RWPE1 (cell line): ENCODE measurements at places on chromosomes 16 and 17.

GRCh38 chr17:35797370-35797769 lies 1.9 kb upstream of the MMP28 start:
- DNase-seq: no peak

DNA sequence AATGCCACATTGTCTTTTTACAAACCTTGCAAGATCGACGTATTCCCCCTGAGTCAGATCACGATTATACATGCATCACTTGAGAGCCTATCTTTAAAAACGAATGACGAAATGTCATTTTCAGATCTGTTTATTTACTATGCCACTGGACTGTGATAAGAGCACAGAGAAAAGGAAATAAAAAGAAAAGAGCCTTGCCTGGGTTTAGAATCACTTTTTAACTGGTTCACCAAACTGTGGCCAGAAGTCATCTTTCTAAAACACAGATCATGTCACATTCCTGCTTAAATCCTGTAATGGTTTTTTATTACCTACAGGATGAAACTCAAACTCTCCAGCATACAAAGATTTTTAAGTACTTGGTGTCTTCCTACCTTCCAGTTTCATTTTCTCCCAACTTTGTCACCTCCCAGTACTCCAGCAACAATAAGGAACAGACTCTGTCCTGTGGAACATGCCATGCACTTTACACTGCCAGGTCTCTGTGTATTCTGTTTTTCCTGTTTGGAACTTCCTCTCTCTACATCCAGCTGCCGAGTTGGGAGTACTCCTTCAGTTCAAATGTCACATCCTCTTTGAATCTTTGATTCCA lies 91.5 kb downstream of the SNX11 start:
- DNase-seq: no peak

- DNase-seq: no peak
Observed at GRCh38 chr17:39555368-39555767, 52.4 kb downstream of the NEUROD2 start.

DNA sequence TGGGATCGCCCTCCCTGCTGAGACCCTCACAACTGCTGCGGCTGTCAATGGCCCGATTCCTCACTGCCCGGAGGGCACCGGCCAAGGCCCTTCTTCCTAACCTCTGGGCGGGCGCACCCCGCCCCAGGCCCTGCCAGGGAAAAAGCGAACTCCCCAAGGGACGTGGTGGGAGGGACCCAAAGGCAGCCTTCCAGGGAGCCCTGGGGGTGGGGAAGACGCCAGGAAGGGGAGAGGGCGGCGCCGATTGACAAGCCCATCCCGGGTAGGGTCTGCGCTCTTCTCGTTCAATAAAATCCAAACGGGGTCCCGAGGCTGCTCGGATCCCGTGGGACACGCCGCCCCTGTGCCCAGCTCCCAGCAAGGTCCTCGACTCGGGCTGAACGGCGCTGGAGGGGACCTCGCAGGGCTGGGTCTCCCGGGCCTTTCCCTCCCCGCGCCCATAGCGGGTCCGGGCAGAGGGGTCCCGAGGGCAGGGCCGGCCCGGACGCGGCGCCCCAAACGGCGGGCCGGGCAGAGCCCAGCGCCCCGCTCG lies 416 bp downstream of the KIFC3 start:
- DNase-seq: no peak

DNA sequence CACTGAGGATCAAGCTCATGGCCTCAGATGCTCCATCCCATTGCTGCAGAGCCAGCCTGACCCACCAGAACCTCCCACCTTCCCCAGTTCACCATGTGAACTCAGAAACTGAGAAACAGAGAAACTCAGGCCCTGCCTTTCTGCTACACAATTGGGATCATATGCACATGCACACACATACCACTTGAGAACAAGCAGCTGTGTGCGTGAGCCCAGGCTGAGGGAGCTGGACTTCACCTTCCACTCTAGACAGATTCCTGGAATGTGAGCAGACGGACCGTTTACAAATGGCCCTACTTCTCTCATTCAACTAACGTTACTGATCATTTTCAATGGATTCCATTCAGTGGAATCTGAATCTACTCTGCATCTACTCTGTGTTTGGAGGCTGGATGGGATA lies 1.7 kb upstream of the SPEM2 start:
- no peak for DNase-seq

DNA sequence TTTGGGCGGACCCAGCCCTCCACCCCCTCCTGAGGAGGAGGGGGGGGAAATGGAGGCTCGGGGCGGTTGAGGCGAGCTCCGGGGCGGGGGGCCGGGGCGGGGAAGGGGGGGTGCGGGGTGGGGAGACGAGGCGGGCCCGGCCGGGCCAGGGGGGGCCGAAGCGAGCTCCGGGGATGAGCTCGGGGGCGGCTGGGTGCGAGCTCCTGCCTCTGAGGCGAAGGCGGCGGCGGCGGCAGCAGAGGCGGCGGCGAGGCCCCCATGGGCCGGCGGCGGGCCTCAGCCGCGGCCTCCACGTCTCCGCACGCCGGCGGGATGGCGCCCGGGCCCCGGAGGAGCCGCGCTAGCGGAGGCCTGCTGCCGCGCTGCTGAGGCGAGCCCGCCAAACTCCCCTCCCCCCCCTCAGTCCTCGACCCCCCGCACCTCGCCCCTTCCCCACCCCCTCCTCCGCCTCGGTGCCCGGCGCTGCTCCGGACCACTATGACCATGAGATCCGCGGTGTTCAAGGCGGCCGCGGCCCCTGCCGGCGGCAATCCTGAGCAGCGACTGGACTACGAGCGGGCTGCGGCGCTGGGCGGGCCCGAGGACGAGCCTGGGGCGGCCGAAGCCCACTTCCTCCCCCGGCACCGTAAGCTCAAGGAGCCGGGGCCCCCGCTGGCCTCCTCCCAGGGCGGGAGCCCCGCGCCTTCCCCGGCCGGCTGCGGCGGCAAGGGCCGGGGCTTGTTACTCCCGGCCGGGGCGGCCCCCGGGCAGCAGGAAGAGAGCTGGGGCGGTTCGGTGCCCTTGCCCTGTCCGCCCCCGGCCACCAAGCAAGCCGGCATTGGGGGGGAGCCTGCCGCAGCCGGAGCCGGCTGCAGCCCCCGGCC lies 596 bp downstream of the MSL1 start:
- peak; percentile 69 for DNase-seq

DNA sequence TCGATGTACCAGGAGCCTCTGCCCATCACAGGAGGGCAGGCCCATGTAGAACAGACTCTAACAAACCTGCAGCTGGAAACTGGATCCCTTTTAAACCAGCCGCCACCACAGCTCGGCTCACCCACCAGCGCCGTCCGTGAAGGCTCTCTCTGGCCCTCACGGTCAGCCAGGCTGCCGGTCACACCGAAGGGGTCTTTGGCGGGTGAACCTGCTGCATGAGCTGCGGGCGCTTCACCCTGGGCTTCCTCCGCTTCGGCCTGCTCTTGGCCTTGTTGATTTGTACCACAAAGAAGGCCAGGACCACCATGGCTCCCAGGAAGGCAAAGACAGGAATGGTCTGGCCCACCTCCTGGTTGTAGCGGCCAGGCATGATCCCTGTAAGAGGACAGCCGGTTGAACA lies 11.7 kb upstream of the SLC38A8 start:
- no peak for DNase-seq

DNA sequence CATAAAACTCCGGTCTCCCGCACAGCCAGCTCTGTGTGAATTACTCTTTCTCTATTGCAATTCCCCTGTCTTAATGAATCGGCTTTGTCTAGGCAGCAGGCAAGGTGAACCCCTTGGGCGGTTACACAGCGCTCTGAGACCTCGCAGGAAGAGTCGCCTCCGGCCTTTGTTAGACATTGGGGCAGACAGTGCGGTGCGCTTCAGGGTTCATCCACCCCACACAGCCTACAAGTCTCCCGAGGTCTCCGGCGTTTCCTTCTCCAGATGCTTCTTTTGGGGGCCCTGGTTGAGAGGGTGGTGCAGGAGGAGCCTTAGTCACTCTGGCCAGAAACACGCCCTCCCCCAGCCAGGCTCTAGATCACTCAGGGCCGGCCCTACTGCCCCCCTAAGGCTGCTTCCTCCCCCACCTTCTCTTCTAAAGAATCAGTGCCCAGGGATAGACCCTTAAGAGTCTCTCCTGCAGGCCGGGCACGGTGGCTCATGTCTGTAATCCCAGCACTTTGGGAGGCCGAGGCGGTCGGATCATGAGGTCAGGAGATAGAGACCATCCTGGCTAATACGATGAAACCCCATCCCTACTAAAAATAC lies 1.7 kb upstream of the MSRB1 start:
- no peak for DNase-seq

DNA sequence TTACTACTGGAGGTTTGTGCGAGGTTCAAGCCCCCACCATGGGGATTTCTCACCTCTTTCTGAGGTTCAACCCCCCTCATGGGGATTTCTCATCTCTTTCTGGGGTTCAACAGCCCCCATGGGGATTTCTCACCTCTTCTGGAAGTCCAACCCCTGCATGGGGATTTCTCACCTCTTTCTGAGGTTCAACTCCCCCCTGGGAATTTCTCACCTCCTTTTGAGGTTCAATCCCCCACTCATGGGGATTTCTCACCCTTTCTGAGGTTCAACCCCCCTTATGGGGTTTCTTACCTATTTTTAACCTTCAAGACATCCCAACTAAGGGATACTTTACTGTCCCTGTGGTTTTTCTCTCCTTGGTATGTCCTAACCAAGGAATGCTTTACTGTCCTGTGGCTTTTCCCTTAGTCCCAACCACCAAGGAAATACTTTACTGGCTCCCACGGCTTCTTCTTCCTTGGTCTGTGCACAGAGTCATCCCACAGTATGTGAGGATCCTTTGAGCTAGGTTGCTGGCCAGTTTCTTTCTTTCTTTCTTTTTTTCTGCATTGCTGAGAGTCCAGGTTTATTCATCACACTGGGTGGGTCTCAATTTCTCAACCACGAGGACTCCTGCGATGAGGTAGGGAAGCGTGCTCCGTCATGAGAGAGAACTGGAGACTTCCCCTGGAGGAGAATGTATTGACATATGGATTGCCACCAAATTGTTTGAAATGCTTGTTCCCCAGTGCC lies 2140.2 kb downstream of the TP53TG3F start:
- no peak for DNase-seq

- no peak for DNase-seq
Observed at GRCh38 chr16:51719376-51719775, 568.3 kb upstream of the SALL1 start.

GRCh38 chr17:2054512-2055291 lies at the start of gene HIC1:
TSS of gene HIC1 (plus strand) at chr17:2055103. CDS start at chr17:2056691, 1,588 bp downstream.
- peak; percentile 81 for DNase-seq
